Cardiac atrium fibroblast (primary cell): ENCODE measurements at places on chromosomes 5 and 9. TPM values are rescaled to one million over a fixed set of nuclear protein-coding genes. Genes with fewer than 3 reads are reported as not detected.

Gene URM1
- total RNA-seq: 39.2 and 39.4 TPM in 2 replicates

Gene PWWP2A
- total RNA-seq: 14.8 and 16.2 TPM in 2 replicates

Gene SERINC5
- total RNA-seq: 4.9 and 7.8 TPM in 2 replicates

Gene PCDHB10
- total RNA-seq: 0.16 and 0.18 TPM in 2 replicates

Gene GPR151
- not detected in 2 replicates for total RNA-seq

Gene LOX
- 226 and 304 TPM in 2 replicates for total RNA-seq

Gene CDC25C
- total RNA-seq: 0.54 and 4.4 TPM in 2 replicates

Gene TLE1
- total RNA-seq: 8.7 and 10.4 TPM in 2 replicates

Gene SPATA31A3
- total RNA-seq: not detected in 2 replicates

Gene UGT3A2
- not detected in 2 replicates for total RNA-seq

Gene SLC27A6
- not detected in 2 replicates for total RNA-seq

Gene WDR31
- total RNA-seq: 0.49 and 0.90 TPM in 2 replicates

Gene LYRM7
- total RNA-seq: 5.6 and 6.8 TPM in 2 replicates
